ENCODE measurements at places on chromosomes 5 and 9. TPM values are rescaled to one million over a fixed set of nuclear protein-coding genes. Genes with fewer than 3 reads are reported as not detected.

DIAPH1 gene
- polyA plus RNA-seq, result 128 TPM

DNA sequence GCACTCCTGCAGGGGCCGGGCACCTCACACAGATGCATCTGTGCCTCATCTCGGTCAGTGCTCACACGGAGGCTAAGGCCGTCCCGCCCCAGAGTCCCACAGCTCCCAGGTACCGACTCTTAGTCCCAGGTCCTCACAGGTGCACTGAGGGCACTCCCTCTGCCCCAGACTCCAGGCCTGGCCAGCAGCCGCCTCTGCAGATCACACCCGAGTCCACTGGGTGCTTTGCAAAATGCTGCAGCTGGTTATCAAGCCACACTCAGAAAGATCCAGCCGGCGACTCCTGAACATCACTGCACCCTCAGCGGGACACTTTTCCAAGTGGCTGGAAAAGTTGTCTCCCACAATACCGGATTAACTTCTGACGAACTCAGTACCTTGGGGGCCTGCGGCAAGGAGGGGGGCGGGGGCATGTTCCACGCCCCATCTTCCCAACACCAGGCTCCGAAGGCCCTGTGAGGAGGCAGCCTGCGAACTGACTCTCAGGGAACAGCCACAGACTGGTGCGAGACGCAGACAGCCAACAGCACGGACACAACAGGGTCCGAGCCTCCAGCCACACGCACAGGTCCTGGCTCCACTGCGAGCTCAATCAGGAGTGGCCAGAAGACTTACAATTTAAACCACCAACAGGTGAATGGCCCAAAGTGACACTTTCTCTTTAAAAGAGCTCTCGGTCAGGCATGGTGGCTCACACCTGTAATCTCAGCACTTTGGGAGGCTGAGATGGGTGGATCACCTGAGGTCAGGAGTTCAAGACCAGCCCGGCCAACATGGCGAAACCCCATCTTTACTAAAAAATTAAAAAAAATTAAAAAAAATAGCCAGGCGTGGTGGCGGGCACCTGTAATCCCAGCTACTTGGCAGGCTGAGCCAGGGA, 4.0 kb downstream of the BRD3 start:
- DNase-seq, result no peak

DNA sequence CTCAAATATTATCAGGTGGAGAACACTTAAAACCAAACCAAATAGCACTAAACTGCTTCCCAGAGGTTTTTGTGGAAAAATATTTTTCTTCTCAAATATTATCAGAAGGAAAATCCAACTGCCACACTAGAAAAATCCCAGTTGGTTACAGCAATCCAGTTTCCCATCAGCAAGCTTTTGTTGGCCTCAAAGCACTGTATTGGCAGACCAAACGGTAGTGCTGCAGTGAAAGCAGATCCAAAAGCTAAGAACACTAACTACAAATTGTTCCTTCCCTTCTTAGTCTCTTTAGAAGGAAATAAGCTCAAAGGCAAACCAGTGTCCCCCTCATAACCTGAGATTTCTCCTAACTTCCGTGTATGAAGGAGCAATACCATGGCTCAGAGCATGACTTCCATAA, 105.3 kb downstream of the TRIM36 start:
- no peak for DNase-seq

GRCh38 chr5:52024359-52024758, 641.1 kb downstream of the ISL1 start:
- DNase-seq, result no peak

- DNase-seq, result peak; percentile 20
Measured at GRCh38 chr9:131630205-131630831, 85.0 kb downstream of the PRRT1B start.

DNA sequence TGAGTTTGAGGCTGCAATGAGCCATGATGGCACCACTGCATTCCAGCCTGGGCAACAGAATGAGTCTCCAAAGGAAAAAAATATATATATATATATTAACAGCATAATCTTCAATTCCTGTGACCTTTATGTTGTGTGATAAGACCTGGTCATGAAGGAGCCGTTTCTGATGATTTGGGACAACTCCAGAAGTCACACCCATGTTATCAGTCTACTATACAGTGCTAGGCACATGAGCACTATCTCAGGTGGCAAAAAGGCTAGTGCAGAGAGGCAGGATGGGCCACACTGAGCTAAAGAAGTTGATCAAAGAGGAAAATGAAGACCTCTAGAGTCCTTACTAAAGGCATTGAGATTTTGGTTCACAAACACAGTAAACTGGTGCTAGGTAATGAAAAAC, 205.0 kb upstream of the RAD23B start:
- DNase-seq, result no peak

PRSS3 gene
- 50.8 TPM for polyA plus RNA-seq

MYMK gene
- polyA plus RNA-seq, result not detected

GRCh38 chr5:107373549-107374263, 297.0 kb downstream of the EFNA5 start:
- no peak for DNase-seq

- DNase-seq, result no peak
Measured at GRCh38 chr5:149374303-149374702, 4.8 kb downstream of the IL17B start.

GRCh38 chr5:1316588-1317340, 21.9 kb upstream of the TERT start:
- DNase-seq, result no peak

All from mammary epithelial cell (primary cell).